ENCODE measurements at places on chromosomes 5 and 9.
A peak's percentile ranks its signal among the peaks of the same experiment; 100 is the strongest.

- H3K4me3 ChIP-seq = no peak overlapping the region
- H3K4me1 ChIP-seq = peaks cover 6% of the 10 kb centered on the region
- H3K27me3 ChIP-seq = no peaks in the 10 kb centered on the region
- H3K27ac ChIP-seq = peak overlapping the region; percentile 69
- DNase-seq = no peak
Observed at GRCh38 chr5:154966081-154966841, 25.4 kb downstream of the MRPL22 start.

DNA sequence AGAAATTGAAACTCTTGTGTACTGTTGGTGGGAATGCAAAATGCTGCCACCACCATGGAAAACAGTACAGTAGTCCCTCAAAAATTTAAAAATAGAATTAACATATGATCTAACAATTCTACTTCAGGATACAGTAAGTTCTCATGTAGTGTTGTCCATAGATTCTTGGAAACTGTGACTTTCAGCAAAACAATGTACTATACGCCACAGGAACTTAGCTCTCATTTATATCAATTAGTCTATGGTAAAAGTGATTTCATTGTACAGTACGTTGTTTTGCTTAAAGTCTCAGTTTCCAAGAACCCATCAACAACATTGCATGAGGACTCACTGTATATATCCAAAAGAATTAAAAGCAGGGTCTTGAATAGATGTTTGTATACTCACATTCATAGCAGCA lies 233.5 kb upstream of the GAS1 start:
- no peak overlapping the region for H3K4me3 ChIP-seq
- no peak for DNase-seq
- peaks cover 8% of the 10 kb centered on the region for H3K4me1 ChIP-seq
- peaks cover 3% of the 10 kb centered on the region for H3K27me3 ChIP-seq

DNA sequence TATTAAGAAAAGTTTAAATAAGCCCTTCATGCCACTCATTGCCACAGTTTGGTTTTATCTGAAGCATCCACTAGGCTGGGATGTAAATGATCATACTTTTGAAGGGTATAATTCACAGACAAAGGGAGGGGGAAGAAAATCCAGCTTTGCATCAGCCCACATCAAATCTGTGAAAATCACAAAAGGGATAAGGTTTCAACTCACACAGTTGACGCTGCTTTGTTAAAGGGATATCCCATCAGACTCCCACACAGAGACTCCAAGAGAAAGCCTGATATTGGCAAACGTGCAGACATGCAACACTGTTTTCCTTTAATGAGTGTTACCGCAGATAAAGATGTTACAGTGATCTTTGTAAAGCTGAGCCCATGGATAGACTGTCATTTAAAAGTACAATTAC lies 602.9 kb downstream of the TLE1 start:
- DNase-seq = no peak
- H3K4me1 ChIP-seq = peaks cover 35% of the 10 kb centered on the region
- H3K27ac ChIP-seq = peak overlapping the region; percentile 67

- H3K36me3 ChIP-seq = peaks cover 5% of the 10 kb centered on the region
- H3K4me1 ChIP-seq = peaks cover 44% of the 10 kb centered on the region
- DNase-seq = no peak
- H3K27ac ChIP-seq = no peak overlapping the region
Observed at GRCh38 chr5:119363936-119364335, 8.1 kb downstream of the TNFAIP8 start.

- peaks cover 70% of the 10 kb centered on the region for H3K4me1 ChIP-seq
- H3K27ac ChIP-seq = peak overlapping the region; percentile 92
- H3K36me3 ChIP-seq = peaks cover 4% of the 10 kb centered on the region
- peaks cover 11% of the 10 kb centered on the region for H3K27me3 ChIP-seq
- no peak overlapping the region for H3K4me3 ChIP-seq
- DNase-seq = no peak
Observed at GRCh38 chr5:123997462-123998215, 485.7 kb downstream of the CSNK1G3 start.

DNA sequence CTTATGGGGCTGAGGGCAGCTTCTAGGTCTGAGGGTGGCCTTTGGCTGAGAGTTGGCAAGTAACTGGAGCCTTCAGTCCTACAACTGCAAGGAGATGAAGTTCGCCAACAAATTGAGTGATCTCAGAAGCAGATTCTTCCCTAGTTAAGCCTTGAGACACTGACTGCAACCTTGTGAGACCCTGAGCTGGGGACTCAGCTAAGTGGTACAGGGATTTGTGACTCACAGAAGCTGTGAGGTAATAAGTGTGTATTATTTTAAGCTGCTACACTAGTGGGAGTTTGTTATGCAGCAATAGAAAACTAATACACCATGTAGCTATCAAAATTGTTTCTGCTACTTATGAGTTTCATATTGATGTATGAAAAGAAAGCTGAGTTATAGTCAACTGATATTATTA lies 279.2 kb downstream of the PIK3R1 start:
- H3K36me3 ChIP-seq = peaks cover 25% of the 10 kb centered on the region
- peaks cover 17% of the 10 kb centered on the region for H3K4me1 ChIP-seq
- H3K4me3 ChIP-seq = no peak overlapping the region
- H3K27me3 ChIP-seq = peaks cover 4% of the 10 kb centered on the region
- DNase-seq = no peak

DNA sequence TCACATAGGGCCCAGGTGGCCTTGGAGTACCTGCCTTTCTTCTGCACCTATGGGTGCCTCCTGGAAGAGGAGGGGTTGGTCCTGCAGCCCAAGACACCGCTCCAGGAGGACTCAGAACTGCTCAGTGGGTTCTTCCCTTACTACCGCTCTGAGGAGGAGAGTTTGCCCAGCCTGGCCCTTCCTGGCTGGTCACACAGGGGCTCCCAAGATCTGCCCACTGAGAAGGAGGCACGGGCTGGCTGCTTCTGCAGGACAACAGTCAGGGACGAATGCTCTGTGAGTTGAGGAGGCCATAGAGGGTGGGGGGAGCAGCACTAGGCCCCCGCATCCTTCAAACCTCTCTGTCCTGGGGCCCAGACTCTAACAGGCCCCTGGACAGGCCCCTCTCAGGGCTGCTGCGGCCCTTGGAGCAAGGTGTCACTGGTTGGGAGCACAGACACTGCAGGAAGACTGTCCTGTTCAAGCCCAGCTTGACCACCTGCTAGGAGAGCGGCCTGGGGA lies 9.9 kb upstream of the SLC25A48 start:
- H3K4me1 ChIP-seq = peaks cover 15% of the 10 kb centered on the region
- no peak overlapping the region for H3K27ac ChIP-seq
- no peaks in the 10 kb centered on the region for H3K36me3 ChIP-seq
- no peak for DNase-seq
- H3K27me3 ChIP-seq = peaks cover 36% of the 10 kb centered on the region

DNA sequence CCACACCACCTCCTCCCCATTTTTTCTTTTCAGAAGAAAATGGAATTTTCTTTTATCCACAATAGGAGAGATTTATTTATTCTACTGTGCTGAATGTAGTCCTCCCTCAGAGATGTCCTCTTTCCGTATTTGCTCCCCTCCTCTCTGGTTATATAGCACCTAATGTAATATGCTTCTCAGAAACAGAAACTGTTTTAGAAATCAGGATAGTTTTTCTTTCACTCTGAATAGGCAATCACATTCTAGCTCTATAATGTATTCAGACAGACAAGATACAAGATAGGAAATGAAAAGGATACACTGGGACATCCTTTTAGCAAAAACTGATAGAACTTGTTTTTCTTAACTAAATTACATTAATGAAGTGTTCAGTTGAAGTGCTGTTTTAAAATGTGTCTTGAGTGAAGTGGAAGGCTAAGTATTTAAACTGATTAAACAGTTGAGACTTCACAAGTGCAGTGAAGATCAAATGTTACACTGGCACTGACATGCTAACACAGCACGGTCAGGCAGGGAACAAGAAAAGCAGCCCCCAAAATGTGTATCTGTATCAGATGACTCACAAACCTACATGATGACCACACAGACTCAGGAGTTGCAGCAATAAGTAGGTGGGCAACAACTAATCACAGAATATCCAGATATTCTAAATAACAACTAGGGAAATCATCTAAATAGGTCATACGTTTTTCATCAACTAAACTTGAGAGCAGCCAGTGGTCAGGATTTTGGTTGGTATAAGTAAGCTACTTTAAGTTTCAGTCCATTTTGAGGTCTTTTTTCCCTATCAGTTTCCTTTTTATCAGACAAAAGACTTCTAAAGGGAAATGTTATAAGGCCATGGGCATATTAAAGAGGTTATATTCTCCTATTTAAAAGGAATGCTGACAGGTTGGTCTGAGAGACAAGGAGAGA lies 260.4 kb downstream of the MLLT3 start:
- no peak for DNase-seq
- H3K27ac ChIP-seq = peak overlapping the region; percentile 44
- peaks cover 64% of the 10 kb centered on the region for H3K36me3 ChIP-seq
- H3K27me3 ChIP-seq = no peaks in the 10 kb centered on the region

DNA sequence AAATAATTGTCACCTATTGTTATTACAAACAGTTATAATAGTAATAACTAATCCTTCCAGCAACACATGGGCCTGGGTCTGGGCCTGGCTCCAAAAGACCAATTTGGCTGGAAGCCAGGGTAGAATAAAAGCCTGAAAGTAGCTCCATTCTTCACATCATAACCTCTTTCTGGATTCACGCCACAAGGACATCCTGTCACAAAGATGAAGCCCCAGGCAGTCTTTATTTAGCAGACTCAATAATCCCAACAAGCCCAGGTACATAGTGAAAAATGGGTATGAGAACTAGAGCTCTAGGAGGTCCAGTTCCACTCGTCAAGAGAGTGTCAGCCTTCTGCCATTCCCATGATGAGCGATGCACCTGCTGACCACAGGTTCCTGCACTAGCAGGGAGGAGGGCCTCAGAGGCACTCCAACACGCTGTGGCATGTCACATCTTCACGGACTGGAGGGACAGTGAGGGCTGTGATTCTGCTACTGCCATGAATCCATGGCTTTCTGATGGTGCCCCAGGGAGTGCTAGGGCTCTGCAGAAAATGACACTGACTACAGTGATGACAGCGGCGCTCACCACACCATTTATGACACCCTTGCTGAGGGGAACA lies 124.9 kb downstream of the SPOCK1 start:
- DNase-seq = no peak
- no peak overlapping the region for H3K4me3 ChIP-seq
- H3K4me1 ChIP-seq = peaks cover 6% of the 10 kb centered on the region
- peaks cover 15% of the 10 kb centered on the region for H3K27me3 ChIP-seq
- H3K27ac ChIP-seq = no peak overlapping the region

DNA sequence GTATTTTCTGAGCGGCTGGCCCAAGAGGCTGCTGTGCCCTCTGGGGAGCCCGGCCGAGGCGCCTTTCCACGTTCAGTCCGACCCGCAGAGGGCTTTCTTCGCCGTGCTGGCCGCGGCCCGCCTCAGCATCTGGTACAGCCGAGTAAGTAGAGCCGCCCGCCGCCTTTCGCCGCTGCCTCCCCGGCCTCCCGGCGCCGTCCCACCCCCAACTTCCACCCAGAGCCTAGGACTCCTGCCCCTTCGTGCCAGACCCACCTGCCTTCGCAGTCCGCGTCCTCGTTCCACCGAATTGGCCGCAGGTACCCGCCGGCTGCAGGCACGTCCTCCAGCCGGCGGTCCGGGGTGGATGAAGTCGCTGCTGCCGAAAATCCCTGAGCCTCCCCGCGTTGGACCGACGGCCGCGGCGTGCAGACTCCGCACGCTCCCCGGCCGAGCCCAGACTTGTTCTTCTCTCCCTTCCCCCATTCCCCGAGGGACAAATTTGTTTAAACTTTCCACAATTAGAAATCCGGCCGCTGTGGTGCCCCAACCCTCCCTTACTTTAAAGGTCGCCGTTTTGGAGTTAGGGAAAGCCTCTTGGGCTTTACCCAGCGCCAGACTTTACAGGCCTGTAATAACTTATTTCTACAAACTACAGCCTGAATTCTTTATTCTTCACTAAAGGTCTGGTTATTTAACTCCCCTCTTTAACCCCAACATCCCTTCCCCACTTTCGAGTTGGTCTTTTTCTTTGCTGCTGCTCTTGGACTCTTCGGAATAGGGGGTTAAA lies 589 bp downstream of the RIC1 start:
- DNase-seq = peak; percentile 64
- H3K27me3 ChIP-seq = no peaks in the 10 kb centered on the region

DNA sequence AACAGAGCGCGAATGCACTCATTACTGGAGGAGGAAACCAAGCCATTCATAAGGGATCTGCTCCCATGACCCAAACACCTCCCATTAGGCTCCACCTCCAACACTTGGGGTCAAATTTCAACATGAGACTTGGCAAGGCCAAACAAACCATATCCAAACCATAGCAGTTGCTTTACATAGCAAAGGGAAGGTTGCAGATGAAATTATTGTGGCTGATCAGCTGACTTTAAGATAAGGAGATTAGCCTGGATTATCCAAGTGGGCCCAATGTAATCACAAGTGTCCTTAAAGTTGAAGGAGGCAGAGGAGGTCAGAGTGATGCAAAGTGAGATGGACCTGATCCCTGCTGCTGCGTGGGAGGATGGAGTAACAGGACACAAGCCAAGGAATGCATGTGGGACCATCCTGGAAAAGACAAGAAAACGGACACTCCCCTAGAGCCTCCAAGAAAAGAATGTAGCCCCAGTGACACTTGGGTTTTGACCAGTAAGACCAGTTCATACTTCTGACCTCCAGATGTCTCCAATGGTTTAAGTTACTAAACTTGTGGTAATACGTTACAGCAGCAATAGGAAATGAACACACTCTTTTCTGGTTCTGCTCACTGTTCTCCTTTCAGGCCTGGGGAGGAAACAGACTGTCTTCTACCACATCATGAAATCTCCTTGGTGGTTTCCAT lies 167.3 kb downstream of the GNAQ start:
- no peak for DNase-seq
- no peak overlapping the region for H3K27ac ChIP-seq
- H3K4me3 ChIP-seq = no peak overlapping the region
- peaks cover 2% of the 10 kb centered on the region for H3K27me3 ChIP-seq
- H3K4me1 ChIP-seq = no peaks in the 10 kb centered on the region

DNA sequence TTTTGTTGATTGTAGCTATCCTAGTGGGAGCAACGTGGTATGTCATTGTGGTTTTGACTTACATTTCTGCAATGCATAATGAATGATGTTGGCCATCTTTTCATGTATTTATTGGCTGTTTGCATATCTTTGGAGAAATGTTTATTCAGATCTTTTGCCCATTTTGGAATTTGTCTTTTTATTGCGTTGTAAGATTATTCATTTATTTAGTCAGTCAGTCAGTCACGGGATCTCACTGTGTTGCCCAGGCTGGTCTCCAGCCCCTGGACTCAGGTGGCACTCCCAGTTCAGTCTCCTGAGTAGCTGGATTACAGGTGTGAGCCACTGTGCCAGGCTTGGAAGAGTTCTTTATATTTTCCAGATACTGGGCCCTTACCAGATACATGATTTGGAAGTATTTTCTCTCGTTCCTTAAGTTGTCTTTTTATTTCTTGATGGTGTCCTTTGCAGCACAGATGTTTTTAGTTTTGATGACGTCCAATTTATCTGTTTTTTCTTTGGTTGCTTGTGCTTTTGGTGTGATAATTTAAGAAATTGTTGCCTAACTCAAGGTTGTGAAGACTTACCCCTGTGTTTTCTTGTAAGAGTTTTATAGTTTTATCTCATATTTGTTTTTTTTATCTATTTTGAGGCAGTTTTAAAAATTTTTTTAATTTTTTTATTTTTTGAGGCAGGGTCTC lies 67.1 kb downstream of the EHMT1 start:
- H3K4me1 ChIP-seq = peaks cover 50% of the 10 kb centered on the region
- no peak overlapping the region for H3K27ac ChIP-seq
- H3K4me3 ChIP-seq = no peak overlapping the region
- no peaks in the 10 kb centered on the region for H3K27me3 ChIP-seq
- DNase-seq = no peak
- H3K36me3 ChIP-seq = peaks cover 34% of the 10 kb centered on the region
